ENCODE measurements at places on chromosomes 3 and 15.

GRCh38 chr15:90823455-90823974 is 44.9 kb upstream of the FURIN start:
- DNase-seq = no peak

DNA sequence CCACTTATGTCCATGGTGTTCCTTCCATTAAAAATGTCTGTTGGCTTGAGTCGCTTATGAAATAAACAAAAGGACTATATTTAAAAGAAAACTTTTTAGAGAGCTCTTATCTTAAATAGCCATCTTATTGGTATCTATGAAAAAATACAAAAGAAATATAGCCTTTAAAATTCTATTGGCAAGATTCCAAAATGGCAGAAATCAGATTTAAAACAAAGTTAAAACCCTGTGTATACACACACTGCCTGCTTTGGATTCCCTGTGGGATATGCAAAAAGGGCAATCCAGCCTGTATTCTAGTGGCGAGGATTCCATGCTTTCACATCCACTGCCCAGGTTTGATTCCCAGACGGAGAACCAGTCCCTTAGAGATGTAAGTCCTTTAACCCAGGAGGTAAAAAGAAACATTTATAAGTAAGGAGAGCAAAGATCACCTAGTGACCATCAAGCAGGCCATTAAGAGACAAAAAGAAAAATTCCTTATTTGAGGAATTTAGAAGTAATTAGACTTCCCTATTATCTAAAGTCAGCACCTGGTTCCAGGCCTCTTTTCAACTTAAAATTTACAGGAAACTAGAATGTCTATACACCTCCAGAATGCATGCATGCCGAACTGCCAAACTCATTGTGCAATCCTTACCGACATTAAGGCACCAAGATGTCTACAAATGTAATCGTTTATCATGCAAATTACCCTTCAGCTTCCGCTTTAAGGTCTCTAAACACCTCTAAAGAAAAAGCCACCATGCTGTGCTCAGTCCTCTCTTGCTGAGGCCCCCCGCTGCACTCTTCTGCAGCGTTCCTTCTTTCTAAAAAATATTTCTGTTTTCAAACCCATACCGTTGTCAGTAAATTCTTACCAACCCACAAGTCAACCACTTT is 69.6 kb upstream of the STRIT1 start:
- DNase-seq = no peak

- no peak for DNase-seq
Measured at GRCh38 chr15:88538972-88539371, 7.5 kb downstream of the DET1 start.

DNA sequence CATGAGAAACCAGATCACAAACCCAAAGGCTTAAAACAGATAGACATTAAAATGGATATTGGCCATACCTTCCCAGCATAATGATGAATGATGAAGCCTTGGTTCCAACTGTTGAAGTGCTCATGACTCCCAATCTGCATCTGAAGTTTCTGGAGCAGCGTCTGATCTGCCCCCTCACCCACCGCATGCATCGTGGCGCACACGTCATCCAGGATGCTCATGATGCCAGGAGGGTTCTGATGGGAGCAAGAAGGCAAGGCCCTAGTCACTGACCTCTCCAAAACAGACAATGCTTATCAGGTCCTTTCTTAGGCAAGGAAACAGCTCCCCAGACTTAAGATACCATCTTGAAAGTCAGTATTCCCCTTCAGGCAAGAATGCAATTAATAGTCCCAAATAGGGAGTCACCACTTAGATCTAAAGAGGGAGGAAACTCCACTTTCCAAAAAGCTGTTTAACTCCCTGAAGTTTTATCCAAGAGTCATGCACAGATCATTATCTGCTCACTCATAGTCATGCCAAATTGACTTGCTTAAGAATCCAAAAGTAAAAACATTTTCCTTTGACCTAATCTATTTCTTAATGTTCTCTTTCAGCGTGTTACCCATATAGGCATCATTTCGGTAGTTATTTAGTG is 2.1 kb downstream of the LDHAL6B start:
- no peak for DNase-seq

DNA sequence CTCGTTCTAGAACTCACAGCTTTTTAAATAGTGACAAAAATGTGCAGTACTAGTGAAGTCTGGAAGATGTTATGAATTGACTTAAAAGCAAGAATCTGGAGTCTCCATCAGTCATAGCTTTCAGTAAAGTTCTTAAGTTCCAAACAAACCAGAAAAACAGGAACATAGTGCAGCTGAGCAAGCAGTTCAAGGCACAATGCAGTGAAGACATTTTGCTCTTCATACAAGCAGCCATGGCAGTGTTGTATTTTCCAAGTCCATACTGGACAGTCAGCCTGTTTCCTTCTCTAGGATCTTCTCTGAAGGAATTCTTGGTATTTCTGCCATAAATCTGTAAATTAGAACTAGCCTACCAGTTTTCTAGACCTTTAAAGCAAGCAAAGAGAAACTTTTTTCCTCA is 90.5 kb downstream of the LRRC28 start:
- DNase-seq = no peak

- no peak for DNase-seq
Measured at GRCh38 chr15:78938658-78939488, 6.0 kb downstream of the CTSH start.

GRCh38 chr15:69530991-69531664 is 78.5 kb downstream of the RPLP1 start:
- no peak for DNase-seq

- no peak for DNase-seq
Measured at GRCh38 chr3:101928890-101929289, 79.6 kb downstream of the NFKBIZ start.

- DNase-seq = no peak
Measured at GRCh38 chr3:33218446-33219174, at the start of gene SUSD5. Gene SUSD5 (minus strand): TSS chr3:33218810. CDS start chr3:33218797, 13 bp downstream.

- no peak for DNase-seq
Measured at GRCh38 chr15:73952171-73952912, 26.1 kb downstream of the LOXL1 start.

GRCh38 chr3:126777366-126777765 is 73.3 kb downstream of the CHCHD6 start:
- no peak for DNase-seq

- no peak for DNase-seq
Measured at GRCh38 chr3:106303766-106304165, 435.0 kb upstream of the CBLB start.

DNA sequence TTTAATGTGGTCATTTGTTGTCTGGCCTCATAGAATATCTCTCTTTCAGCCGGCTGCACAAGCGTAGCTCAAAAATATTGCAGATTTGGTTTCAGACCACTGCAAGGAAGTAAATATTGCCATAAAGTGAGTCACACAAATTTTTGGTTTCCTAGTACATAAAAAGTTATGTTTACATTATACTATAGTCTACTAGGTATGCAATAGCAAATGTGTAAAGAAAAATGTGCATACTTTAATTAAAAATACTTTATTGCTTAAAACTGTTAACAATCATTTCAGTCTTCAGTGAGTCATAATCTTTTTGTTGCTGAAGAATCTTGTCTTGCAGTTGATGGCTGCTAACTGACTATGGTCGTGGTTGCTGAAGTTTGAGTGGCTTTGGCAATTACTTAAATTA is 425.1 kb upstream of the ROBO1 start:
- no peak for DNase-seq

- no peak for DNase-seq
Measured at GRCh38 chr15:68379759-68380290, 52.1 kb downstream of the ITGA11 start.

- no peak for DNase-seq
Measured at GRCh38 chr3:63959146-63959545, 47.0 kb upstream of the SCAANT1 start.

- DNase-seq = no peak
Measured at GRCh38 chr3:75042941-75043340, 428.5 kb upstream of the CNTN3 start.

DNA sequence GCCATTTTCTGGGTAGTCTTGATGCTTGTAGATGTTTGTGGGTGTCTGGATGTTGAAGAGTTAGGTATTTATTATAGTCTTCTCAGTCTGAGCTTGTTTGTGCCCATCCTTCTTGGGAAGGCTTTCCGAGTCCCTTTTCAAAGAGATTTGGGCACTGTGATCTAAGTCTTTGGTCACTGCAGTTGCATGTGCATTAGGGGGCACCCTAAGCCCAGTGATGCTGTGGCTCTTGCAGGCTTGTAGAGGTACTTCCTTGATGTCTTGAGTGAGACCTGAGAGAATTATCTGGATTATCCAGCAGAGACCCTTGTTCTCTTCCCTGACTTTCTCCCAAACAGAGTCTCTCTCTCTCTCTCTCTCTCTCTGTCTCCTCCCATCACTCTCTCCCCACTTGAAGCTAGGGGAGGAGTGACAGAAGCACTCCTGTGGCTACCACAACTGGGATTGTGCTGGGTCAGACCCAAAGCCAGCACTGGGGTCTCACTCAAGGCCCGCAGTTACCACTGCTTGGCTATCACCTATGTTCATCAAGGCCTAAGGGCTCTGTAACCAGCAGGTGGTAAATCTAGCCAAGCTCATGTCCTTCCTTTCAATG is 68.5 kb downstream of the TMCO5A start:
- DNase-seq = no peak

DNA sequence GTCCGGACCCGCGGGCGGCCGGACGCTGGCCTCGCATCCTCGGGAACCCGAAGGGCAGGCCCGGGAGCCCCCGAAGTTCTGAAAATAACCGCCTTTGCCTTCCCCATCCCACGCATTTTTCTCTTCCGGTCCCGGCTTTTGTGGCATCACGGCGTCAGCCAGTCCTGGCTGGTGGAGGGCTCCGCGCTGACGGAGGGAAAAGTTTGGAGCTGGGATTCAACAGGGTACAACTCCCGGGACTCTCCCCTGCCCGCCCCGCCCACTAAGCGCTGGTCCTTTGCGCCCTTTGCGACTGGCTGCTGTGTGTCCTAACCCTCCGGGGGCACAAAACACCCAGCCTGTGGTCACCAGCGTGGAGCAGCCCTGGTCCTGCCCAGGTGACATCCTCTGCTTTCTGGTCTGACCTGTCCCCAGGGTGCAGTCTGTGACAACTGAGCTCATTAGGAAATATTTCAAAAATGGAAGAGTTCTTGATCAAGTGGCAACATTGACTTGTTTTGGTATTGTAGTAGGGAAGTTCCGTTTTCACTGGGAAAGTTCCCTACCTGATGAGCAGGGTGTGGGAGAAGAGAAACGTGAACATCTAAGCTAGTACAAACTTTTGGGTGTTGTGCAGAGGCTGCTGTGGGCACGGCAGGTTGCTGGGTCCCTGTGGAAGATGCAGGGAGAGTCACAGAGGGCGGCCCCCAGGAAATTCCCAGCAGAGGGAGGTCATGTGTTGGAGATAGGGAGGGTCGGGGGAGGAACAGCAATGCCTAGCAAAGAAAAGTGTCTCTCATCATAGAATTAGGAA is 775 bp downstream of the ARNT2 start:
- no peak for DNase-seq

GRCh38 chr15:100740138-100740537 is 137.7 kb downstream of the ASB7 start:
- no peak for DNase-seq

- DNase-seq = no peak
Measured at GRCh38 chr15:77532846-77533245, 99.9 kb downstream of the LINGO1 start.

GRCh38 chr15:45094358-45094730 is 19.6 kb downstream of the DUOX2 start:
- DNase-seq = no peak

DNA sequence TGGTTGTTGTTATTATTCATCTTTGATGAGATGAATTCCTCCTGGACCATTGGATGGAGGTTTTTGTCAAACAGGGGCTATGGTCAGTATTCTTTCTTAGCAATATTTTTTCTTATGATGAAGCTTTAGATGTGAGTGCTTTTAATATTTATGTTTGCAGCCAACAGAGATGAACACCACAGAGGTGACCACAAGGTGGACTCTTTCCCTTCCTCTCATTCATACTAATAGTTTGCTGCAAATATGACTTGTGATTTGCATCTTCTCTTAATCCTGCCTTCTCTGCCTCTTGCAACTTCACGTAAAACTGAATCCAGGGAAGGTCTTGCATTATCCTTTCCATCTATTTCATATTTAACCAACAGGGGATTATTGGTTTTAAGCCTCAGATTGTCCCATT is 473.1 kb upstream of the UBE2E2 start:
- DNase-seq = no peak

GRCh38 chr3:33704891-33705290 is 13.2 kb downstream of the CLASP2 start:
- DNase-seq = no peak

- DNase-seq = no peak
Measured at GRCh38 chr15:66235866-66236265, 17.7 kb downstream of the MEGF11 start.

DNA sequence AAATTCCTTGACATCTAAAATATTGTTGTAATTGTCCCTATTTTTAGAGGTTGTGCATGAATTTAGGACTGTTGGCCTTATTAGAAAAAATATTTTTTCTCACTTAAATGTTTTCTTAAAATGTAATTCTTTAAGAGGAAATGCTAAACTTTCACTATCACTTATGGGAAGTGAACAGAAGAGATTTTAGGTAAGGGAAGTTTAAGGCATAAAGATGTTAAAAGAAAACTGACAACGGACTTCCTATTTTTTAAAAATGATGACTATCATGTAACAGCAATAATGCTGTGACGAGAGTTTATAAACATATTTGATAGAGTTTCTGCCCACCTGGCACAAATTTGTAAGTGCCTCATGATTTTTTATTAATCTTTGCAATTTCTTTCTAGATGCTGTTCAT is 3.1 kb downstream of the C3orf38 start:
- DNase-seq = no peak

DNA sequence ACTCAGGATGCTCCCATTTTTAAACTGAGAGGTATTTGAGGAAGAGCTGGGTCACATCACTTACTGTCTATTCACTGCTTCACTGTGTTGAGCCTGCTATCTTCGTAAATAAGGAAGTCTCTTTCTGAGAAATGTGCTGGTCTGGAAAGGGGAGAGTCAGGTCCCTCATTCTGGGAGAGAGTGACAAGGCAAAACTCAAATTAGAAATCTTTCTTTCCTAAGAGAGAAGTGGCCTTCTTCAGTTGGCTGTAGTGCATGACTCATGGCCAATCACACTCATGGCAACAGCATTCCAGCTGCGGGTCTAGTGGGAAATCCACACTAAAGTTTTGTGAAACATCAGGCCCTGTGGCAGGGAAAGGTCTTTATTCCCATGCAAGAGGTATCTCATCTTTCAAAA is 11.5 kb upstream of the TIMP4 start:
- DNase-seq = no peak

DNA sequence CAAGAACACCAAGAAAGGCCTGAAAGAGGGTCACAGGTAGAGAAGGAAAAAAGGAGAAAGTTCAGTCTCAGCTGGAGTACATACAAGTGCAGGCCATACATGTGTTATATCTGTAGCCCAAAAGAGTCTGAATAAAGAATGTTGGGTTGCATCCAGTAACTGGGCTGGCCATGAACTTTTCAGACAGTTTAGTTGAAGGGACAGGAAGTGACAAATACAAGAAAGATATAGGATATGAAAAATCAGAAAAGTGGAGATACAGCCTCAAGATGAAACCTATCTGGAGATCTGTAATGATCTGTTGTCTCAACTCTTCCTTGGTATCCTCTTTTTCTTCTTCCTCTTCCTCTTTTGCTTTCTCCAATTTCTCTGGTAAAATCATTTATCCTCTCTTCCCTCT is 671.7 kb downstream of the MECOM start:
- DNase-seq = no peak

Measured in activated T-cell treated with anti-CD3 and anti-CD28 coated beads for 4 hours (primary cell).